Daoy (cell line): ENCODE measurements at places on chromosomes 11 and 22.

- DNase-seq: no peak
Observed at GRCh38 chr11:114063829-114064201, 4.3 kb downstream of the ZBTB16 start.

- no peak for DNase-seq
Observed at GRCh38 chr22:23495614-23496444, 84.3 kb downstream of the IGLL1 start.

- no peak for DNase-seq
Observed at GRCh38 chr22:21946262-21946925, 6.3 kb downstream of the PPM1F start.

GRCh38 chr11:1817511-1817910, 17.3 kb upstream of the SYT8 start:
- no peak for DNase-seq

DNA sequence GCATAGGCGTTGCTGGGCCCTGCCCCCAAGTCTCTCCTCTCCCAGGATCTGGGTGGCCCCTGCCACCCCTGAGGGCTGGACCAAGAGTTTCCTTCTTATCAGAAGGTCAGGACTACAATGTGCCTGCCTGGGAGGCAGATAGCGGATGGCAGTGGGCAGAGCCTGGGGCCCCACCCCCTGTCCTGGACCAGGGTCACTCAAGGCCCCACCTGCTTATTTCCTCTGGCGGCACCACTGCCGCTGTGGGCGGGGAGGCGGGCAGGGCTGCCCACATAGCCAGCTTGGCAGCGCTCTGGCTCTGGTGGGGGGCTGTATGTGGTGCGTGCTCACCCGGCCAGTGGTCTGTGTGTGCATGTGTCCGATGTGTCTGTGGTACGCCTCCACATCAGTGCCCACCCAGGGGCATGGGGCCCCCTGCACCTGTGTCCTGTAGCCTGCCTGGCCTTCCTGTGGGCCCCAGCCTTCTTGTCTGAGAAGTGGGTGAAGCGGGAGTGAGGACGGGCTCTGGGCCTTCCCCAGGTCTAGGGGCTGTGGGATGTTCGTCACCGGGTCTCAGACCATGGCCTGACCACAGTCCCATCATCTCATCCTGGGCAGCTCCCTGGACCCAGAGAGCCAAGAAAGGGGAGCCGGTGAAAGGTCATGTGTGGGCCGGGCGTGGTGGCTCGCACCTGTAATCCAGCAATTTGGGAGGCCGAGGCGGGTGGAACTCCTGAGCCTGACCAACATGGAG, 3.0 kb downstream of the GAS2L1 start:
- peak; percentile 45 for DNase-seq

DNA sequence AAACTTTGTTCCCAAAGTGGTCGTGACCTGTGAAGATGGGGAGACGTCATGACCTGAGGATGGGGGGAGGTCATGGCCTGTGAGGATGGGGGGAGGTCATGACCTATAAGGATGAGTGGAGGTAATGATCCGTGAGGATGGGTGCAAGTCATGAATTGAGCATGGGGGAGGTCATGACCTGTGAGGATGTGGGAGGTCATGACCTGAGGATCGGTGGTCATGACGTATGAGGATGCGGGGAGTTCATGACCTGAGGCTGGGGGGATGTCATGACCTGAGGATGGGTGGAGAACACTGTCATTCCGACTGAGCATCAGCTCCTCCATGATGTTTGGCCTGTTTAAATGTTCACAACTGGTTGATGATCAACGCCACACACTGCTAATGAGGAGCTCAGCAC, 25.9 kb downstream of the YPEL1 start:
- DNase-seq: no peak

DNA sequence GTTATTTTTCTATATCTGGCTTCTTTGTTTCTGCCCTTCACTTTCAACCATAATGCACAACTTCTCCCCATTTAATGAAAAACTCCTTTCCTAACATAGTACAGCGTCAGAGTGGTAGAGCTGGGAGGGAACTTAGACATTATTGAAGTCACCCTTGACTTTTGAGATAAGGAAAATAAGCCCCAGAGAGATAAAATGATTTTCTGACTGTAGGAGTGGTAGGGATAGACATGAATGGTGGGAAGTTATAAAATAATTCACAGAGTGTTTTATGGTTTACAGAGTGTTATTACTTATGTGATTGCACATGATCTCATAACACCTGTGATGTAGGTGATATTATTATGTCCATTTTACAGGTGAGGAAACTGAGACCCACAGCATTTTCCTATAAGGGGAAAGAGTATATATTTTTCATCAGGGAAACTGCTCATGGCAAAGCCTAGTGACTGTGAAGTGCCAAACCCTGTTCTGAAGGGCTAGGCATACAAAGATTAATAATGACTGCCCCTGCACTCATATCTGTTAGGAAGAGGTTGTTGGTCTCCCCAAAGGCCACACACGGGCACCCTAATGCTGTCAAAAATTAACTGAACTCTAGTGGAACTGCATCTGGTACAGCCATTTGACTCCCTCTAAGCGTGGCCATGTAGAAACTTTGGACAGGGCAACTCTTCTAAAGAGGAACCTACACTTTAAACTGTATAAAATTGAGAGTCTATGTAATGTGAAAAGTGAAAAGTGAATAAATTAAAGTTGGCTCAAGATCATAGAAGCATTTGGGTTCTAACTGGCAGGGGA, 61.1 kb upstream of the PICALM start:
- DNase-seq: no peak

DNA sequence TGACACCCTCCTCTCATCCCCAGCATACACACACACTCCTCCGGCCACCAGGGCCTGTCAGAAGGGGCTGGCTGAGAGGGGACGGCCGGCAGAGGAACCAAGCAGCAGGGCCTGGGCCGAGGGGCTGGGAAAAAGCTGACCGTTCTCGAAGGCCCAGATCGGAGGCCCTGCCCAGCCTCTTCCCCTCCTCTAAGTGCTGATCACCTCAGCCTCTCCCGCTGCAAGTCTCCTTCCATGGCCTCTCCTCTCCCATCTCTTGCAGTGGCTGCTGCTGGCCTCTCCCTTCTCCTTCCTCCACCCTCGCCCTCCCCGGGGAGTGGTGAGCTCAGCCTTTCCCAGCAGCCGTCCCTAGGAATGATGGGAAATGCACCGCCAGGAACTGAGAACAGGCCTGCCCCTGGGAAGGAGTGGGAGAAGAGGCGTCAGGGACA, 39.6 kb downstream of the ARRB1 start:
- peak; percentile 66 for DNase-seq

DNA sequence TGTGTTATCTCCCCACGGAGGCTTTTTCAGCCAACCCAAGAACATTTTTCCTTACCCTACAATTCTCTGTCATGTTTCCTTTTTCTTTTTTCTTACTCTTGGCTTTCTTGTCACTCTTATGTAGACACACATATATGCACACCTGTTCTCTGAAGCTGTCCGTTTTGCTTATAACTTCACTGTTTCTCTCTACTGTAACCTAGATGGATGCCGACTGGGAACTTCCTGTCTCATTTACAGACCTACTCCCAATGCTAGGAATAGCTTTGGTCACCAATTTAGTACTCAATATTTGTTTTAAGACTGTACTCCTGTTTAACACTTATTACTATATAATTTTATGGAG, 9.9 kb upstream of the CASP12 start:
- DNase-seq: no peak

- no peak for DNase-seq
Observed at GRCh38 chr22:46842606-46843005, 80.2 kb downstream of the TBC1D22A start.
